ENCODE measurements at places on chromosomes 5 and 9.

DNA sequence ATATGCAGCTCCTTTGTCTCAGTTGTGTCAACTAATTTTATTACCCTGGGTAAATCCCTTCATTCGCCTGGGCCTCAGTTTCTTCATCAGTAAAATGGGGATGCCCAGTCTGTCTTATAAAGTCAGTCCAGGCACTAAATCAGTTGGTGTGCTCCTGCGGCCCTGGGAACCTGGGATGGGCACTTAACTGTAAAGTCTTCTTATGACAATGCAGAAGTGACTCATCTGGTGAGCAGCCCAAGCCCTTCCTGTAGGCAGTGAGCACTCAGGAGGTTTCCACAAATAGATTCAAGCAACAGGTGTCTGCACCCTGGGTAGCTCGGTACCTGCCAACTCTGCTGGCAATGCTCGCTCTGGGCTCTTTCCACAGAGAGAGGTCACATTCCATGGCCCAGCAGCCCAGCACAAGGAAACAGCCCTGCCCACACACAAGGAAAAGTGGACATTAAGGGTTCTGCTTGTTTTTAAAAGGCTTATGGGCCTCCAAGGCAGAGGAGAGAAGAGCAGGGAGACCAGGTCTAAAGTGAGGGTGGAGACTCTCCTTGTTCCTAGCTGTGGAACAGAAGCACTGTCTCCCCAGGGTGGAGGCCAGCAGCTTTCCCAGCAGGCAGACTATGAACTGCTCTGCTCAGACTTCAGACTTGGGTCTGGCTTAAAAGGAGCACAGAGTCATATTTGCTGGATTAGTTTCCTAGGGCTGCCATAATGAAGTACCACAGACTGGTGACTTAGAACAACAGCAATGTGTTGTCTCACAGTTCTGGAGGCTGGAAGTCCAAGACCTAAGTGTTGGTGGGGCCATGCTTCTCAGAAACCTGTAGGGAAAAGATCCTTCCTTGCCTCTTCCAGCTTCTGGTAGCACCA lies 89.7 kb upstream of the ADRA1B start:
- no peaks in the 10 kb centered on the region for H3K36me3 ChIP-seq
- H3K27me3 ChIP-seq = peaks cover 25% of the 10 kb centered on the region
- H3K4me3 ChIP-seq = no peak overlapping the region
- H3K27ac ChIP-seq = no peak overlapping the region

DNA sequence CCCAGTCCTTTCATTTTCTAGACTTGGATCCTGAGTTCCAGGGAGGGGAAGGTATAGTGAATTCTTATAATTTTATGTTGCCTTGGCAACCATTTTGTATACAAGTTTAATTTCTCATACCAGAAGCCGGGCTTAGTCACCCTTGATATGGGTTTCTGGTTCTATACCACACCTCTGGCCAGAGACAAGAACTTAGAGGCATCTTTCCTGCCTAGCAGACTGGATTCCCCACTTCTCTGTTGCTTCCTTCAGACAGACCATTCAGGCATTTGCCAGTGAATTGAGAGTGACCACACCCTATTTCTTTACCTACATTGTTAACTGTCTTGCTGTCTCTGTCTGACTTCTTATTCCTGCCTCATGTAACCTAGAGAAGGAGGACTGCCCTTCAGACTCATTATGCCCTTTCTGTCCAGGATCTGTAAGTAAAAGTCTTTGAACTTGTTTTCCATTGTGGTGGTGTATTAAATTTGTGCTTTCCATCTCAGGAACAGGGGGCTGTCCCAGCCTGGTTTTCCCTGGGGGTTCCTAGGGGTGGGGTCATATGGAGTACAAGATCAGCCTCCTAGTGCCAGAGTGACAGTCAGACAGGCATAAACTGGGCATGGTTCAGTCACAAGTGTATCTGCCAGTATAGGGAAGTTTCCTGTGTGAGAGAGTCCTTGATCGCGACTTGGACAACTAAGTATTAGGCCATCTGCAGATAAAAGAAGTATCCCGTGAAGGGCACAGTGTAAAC lies 27.4 kb downstream of the TNFSF8 start:
- no peaks in the 10 kb centered on the region for H3K27me3 ChIP-seq
- H3K36me3 ChIP-seq = peaks cover 75% of the 10 kb centered on the region
- H3K4me3 ChIP-seq = peak overlapping the region; percentile 76
- ATAC-seq = peak; percentile 74

GRCh38 chr9:126328407-126328806 lies 1.8 kb downstream of the MVB12B start:
- H3K36me3 ChIP-seq = no peaks in the 10 kb centered on the region
- ATAC-seq = no peak
- H3K27me3 ChIP-seq = no peaks in the 10 kb centered on the region
- peaks cover 6% of the 10 kb centered on the region for H3K4me1 ChIP-seq

DNA sequence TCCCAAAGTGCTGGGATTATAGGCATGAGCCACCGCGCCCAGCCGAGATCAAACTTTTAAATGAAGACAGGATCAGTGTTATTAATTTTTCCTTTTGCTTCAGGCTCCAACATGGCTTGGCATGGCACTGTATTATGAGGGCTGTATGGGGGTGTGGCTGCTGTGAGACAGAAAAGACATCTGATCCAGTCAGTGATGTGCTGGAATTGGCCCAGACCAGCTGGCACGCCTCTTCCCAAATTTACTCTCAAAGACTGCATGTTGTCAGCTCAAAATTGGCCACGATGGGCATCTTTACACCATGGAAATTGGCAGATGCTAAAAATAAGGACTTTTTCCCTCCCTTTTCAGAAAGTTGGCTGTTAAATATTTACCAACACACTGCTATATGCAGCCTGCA lies 12.1 kb upstream of the COL27A1 start:
- H3K27ac ChIP-seq = no peak overlapping the region
- ATAC-seq = no peak
- H3K4me3 ChIP-seq = no peak overlapping the region
- H3K36me3 ChIP-seq = no peaks in the 10 kb centered on the region
- no peaks in the 10 kb centered on the region for H3K4me1 ChIP-seq

DNA sequence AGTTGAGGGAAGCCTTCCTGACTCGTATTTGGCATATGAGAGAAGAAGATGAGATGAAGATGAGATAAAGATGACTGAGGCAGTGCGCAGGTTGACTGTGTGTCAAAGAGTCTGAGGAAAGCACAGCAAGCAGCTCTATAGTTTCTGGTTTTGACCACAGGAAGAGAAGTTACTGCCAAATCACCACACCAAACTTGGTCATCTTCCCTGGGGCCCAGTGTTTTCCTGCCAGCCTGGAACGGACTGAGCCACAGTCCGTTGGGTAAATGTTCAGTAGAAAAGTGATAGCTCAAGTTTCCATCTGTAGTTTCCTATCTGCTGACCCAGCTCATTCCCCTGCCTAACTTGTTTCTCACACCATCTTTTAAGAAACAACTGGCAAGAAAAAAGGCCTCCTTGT lies 80.7 kb upstream of the ADAMTS19 start:
- no peaks in the 10 kb centered on the region for H3K27me3 ChIP-seq
- H3K27ac ChIP-seq = no peak overlapping the region
- no peak overlapping the region for H3K4me3 ChIP-seq
- H3K36me3 ChIP-seq = no peaks in the 10 kb centered on the region
- ATAC-seq = no peak
- no peaks in the 10 kb centered on the region for H3K4me1 ChIP-seq

DNA sequence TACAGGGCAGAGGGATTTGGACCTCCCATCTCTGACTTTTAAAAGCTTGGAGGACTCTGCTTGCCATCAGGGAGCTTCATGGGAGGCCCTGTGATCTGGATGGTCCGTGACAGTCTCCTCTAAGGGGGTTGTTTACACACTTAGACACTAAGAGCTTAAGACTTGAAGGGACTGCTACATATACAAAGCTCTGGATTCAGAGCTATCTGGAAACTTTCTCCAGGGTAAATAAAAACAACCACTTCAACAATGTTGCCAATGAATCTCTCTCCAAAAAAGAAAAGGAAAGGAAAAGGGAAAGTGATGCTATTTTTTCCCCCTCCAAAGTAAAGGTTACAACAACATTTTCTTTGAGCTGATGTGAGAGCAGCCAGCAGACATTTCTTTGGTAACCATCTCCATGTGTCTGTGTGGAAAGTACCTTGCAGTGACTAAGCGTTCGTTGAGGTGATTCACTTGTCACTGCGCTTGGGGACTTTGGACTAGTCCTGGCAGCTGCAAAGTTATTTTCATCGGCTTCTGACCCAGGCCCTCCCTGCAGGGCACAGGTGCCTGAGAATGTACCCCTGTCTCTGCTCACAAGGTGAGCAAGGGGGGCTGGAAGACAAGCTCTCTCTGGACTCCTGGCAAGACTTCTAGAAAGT lies 262.1 kb upstream of the KLF4 start:
- no peaks in the 10 kb centered on the region for H3K27me3 ChIP-seq
- no peak overlapping the region for H3K4me3 ChIP-seq
- ATAC-seq = peak; percentile 39
- no peaks in the 10 kb centered on the region for H3K4me1 ChIP-seq
- no peak overlapping the region for H3K27ac ChIP-seq

GRCh38 chr5:36279054-36279698 lies 22.5 kb downstream of the RANBP3L start:
- H3K4me1 ChIP-seq = no peaks in the 10 kb centered on the region
- H3K36me3 ChIP-seq = no peaks in the 10 kb centered on the region
- H3K4me3 ChIP-seq = no peak overlapping the region
- no peak for ATAC-seq
- H3K27ac ChIP-seq = no peak overlapping the region

DNA sequence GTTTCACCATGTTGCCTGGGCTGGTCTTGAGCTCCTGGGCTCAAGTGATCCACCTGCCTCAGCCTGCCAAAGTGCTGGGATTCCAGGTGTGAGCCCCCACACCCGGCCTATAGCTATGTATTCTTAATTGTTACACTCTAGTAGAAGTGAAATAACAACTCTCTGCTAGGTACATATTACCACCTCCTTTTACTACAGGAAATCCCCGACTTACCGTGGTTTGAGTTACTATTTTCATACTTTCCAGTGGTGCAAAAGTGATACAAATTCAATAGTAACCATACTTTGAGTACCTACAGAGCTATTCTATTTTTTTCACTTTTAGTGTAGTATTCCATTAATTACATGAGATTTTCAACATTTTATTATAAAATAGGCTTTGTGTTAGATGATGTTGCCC lies 719 bp downstream of the ARL14EPL start:
- ATAC-seq = no peak
- H3K27ac ChIP-seq = no peak overlapping the region
- H3K36me3 ChIP-seq = no peaks in the 10 kb centered on the region

GRCh38 chr9:124386201-124386600 lies 29.0 kb downstream of the PSMB7 start:
- peaks cover 59% of the 10 kb centered on the region for H3K36me3 ChIP-seq
- peaks cover 28% of the 10 kb centered on the region for H3K4me1 ChIP-seq
- no peak overlapping the region for H3K27ac ChIP-seq
- no peak for ATAC-seq

- no peak overlapping the region for H3K27ac ChIP-seq
- no peak for ATAC-seq
- no peaks in the 10 kb centered on the region for H3K27me3 ChIP-seq
- H3K4me3 ChIP-seq = no peak overlapping the region
- H3K36me3 ChIP-seq = no peaks in the 10 kb centered on the region
Observed at GRCh38 chr5:84564321-84565075, 179.8 kb upstream of the EDIL3 start.

- H3K4me3 ChIP-seq = no peak overlapping the region
- no peak overlapping the region for H3K27ac ChIP-seq
- peaks cover 23% of the 10 kb centered on the region for H3K36me3 ChIP-seq
Observed at GRCh38 chr5:108361771-108362170, 20.1 kb downstream of the FBXL17 start.

DNA sequence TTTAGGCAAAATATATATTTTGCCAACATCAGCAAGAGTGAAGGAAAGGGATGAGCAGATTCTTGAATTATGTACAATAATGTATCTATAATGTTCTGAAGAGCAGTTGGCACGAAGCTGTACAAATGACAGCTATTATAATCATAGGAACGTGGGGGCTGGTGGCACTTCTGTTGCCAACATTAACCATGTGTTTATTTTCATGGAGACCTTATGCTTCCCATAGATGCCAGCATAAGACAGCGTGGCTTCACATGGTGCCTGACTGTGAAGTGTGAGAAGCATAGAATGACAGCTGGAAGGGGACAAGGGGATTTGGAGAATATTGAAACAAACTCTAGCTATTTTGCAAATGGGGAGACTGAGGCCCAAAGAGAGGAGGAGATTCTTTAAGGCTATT lies 52.6 kb upstream of the ATP10B start:
- ATAC-seq = no peak
- no peaks in the 10 kb centered on the region for H3K36me3 ChIP-seq
- no peaks in the 10 kb centered on the region for H3K4me1 ChIP-seq
- H3K4me3 ChIP-seq = no peak overlapping the region

- ATAC-seq = no peak
- no peaks in the 10 kb centered on the region for H3K4me1 ChIP-seq
- no peak overlapping the region for H3K4me3 ChIP-seq
- peaks cover 3% of the 10 kb centered on the region for H3K27me3 ChIP-seq
Observed at GRCh38 chr9:104386425-104387069, 117.5 kb upstream of the OR13F1 start.

- ATAC-seq = no peak
- H3K27me3 ChIP-seq = no peaks in the 10 kb centered on the region
Observed at GRCh38 chr9:107373809-107374208, 90.7 kb downstream of the RAD23B start.

DNA sequence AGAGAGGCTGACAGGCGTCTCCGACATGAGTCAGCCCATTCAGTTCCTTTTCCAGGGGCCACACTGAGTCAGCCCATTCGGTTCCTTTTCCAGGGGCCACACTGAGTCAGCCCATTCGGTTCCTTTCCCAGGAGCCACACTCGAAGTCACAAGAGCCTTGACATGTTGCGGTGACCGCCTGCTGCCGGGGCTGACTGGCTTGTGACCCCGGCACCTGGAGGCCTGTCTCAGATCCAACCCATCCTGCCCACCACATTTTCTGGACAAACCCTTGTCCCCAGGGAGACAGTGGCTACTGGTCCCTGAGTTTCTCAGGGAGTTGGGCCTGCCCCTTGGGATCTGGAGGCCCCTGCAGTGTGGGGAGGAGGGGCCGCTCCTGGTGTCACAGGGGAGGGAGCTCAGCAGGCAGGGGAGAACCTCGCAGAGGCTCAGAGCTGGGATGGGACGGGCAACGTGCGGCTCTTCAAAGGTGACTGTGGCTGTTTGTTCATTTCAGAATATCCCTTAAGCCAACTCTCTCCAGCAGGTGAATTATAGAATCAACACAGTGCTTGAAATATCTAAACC lies 40.5 kb upstream of the LPCAT1 start:
- peaks cover 20% of the 10 kb centered on the region for H3K27me3 ChIP-seq
- H3K4me3 ChIP-seq = no peak overlapping the region
- H3K27ac ChIP-seq = no peak overlapping the region
- ATAC-seq = no peak
- no peaks in the 10 kb centered on the region for H3K4me1 ChIP-seq
- no peaks in the 10 kb centered on the region for H3K36me3 ChIP-seq

DNA sequence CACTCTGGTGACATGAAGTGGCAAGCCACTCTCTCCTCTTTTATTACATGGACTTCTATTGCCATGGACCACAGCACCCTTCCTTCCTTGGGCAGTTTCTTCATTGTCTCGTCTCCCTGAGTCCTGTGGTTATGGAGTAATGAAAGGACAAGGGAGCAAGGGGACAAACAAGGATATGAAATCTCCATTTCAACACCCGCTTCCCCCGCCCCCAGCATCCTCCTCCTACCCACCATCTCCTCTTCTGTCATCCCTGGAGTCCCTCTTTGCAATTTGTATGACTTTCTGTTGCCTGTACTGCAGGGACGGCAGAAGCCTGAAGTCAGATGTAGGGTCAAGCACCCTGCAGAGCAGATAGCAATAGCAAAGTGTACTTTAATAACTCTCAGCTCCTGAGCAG lies 300.7 kb upstream of the CLINT1 start:
- H3K4me3 ChIP-seq = no peak overlapping the region
- H3K4me1 ChIP-seq = no peaks in the 10 kb centered on the region
- H3K36me3 ChIP-seq = no peaks in the 10 kb centered on the region

Measured in activated T-helper 17 cell treated with anti-CD3 and anti-CD28 coated beads, Interleukin-2, amount 50 U/mL, for 72 hours (primary cell).